ENCODE measurements at places on chromosomes 4 and X.
A peak's percentile ranks its signal among the peaks of the same experiment; 100 is the strongest.

DNA sequence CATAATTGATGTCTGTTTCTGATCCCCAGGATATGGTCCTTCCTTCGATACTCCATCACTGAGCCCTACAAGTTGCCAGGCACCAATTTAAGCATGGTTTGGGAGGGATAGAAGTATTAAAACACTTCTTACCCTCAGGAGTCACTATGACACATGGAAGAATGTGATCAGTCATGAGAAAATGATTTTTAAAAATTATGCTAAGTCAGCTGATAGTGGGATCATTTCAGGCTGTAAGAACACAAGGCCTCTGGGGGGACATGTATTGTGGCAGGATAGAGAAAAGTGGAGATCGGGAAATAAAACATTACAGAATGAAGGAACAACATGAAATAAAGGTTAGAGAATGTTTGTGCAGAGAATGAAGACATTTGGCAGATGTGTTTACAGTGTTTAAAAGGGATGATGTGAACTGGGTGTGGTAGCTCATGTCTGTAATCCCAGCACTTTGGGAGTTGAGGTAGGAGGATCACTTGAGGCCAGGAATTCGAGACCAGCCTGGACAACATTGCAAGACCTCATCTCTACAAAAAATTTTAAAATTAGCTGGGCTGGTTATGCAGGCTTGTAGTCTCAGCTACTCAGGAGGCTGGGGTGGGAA, 64.0 kb downstream of the ELOVL6 start:
- no peak for DNase-seq

GRCh38 chr4:180538384-180539057, 1704.7 kb upstream of the TENM3 start:
- no peak for DNase-seq

- DNase-seq: no peak
Measured at GRCh38 chr4:167616476-167616875, 382.2 kb upstream of the SPOCK3 start.

DNA sequence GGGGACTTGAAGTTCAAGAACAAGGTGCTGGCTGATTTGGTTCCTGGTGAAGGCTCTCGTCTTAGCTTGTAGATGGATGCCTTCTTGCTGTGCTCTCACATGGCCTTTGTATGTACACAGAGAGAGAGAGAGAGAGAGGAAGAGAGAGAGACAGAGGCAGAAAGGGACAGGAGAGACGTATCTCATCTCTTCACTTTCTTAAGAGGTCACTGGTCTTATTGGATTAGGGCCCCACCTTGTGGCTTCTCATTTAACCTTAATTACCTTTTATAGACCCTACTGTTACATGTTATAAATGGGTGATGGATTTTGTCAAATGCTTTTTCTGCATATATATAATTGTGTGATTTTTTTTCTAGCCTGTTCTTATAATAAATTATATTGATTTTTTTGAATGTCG, 1444.2 kb downstream of the ADGRL3 start:
- peak; percentile 1 for DNase-seq

Data from fibroblast of mammary gland (primary cell).